GM20000 (cell line): ENCODE measurements at places on chromosomes 2 and 18.
A peak's percentile ranks its signal among the peaks of the same experiment; 100 is the strongest.

DNA sequence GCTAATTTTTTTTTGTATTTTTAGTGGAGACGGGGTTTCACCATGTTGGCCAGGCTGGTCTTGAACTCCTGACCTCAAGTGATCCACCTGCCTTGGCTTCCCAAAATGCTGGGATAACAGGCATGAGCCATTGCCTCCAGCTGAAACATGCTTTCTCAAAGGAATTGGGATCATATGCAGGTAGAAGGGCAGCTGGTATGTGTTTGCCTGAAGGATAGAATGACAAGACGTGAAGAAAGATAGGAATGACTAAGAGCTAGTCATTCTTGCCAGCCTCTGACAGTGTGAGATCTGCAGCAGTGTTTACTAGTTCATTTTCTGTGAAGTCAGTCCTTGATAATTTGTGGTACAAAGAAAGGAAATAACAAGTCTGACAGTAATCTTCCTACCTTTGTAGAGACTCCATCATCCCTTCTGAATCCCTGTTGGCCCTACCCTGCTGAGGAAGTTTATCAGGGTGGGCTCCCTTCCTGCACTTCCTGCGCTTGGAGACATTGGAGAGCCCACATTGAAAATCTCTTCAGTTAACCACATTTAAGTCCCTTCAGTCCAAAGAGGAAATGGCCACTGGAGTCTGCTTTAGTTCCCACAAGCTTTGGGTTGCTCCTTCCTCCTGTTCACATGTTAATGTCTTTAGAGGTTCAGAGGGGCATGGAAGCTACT, 14.7 kb downstream of the CFLAR start:
- DNase-seq, result no peak

GRCh38 chr2:174233771-174234275, 14.5 kb downstream of the OLA1 start:
- no peak for DNase-seq

- no peak for DNase-seq
Measured at GRCh38 chr18:60232541-60232940, 140.0 kb downstream of the MC4R start.

DNA sequence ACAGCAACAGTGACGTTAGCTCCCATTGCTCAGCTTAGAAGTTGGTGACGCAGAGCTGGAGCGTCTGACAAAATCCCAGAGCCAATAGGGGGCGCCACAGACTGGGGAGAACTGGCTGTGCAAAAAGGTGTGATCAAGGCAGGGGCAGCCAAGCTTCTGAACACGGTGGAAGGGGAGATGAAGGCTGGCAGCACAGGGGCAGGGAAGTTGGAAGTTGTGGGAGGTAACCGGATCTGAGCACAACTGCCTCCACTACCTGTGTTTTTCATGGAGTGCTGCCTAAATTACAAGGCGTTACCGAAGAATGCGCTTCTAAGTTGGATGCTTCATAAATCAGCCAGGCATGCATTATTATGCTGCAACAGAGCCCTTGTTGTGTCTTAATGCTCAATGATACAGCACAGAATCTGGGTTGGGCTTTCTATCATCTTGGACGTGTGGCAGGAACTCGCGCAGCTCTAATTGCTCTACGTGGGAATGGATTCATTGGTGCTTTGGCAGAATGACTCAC, 370.0 kb downstream of the SLC4A3 start:
- no peak for DNase-seq

DNA sequence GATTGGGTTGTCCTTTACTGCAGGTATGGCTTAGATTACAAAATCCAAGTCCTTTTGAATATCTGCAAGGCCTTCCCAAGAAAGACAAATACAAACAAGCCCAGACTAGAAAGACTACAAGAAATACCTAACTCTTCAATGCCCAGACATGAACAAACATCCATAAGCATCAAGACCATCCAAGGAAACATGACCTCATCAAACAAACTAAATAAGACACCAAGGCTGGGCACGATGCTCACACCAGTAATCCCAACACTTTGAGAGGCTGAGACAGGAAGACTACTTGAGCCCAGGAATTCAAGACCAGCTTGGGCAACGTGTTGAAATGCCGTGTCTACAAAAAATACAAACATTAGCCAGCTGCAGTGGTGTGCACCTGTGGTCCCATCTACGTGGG, 31.7 kb downstream of the MAP4K3 start:
- no peak for DNase-seq

DNA sequence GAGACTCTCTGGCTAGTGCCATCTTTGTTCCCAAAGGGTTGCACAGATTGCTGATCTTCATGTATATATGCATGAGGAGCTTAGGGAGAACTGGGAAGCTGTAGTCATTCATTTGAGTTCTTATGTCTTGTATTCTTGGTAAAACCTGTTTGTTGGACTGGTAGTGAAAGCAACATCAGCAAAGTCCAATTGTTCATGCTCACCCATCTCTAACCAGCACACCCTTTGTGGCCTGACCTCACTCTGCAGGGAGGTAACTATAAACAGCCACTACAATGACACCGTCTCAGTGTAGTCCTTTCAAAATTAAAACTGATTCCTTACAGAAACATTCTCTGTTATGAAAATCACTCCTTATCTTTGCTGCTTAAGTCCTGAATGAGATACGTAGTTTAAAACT, 13.9 kb upstream of the LMAN1 start:
- DNase-seq, result no peak

- no peak for DNase-seq
Measured at GRCh38 chr18:79632765-79633164, 46.8 kb upstream of the CTDP1 start.

GRCh38 chr2:70443726-70444125, 109.9 kb downstream of the TGFA start:
- no peak for DNase-seq

DNA sequence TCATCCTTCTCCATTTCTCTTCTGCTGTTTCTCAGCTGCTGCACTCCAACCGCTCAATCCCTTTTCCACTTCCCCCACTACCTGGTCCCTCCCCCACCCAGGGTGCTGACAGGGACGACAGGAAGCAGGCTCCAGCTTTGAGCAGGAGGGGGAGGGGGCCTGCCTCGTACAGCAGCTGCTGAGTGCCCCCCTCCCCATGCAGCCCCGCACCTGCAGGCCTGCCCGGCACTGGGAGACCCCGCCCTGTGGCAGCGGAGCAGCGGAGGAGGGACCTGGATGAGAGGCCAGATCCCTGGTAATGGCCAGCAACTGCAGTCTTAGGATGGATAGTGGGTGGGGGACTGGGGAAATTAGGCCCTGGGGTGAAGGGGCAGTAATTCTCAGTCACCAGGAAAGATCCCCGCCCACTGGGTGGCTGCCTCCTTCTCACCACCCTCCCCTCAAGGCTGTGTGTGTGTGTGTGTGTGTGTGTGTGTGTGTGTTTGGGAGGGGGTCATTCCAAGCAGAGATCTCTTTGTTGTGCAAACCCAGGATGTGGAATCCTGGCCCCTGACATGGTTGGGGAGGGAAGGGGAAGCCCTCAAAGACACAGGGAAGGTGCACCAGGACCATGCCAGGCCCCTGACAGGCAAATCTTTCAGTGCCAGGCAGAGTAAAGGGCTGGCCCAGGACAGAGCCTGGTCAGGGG, 6.8 kb upstream of the CRYBA2 start:
- DNase-seq, result peak; percentile 29

DNA sequence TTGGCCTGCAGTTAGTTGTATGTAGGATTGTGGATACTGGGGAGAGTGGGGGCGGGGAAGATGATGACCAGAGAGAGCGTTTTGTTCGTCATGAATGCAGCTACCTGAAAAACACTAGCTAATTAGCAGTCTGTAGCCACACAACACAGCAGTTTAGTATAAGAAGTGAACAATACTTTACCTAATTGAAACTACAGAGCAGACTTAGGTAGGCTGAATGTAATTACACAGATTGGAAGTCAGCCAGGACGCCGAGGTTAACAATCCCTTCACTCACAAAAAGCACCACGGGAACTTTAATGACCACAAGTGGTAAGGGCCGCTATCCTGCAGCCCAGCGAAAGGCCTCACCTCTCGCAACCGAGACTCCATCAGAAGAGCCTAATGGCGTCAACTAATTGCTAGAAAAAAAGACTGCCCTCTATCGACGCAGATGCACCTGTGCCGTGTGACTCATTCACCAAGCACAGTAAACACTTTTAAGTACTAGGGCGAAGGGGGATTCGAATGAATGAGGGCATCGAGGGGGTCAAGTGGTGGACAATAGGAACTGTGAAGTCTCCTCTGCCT, 591.0 kb downstream of the ARHGAP15 start:
- DNase-seq, result no peak

GRCh38 chr2:47238638-47239037, 83.5 kb upstream of the STPG4 start:
- no peak for DNase-seq

GRCh38 chr2:183034806-183035205, 3.5 kb downstream of the NCKAP1 start:
- no peak for DNase-seq

- no peak for DNase-seq
Measured at GRCh38 chr18:35050028-35050546, 8.9 kb downstream of the MAPRE2 start.
